Pulmonary artery endothelial cell (primary cell): ENCODE measurements at places on chromosomes 6 and 20. TPM values are rescaled to one million over a fixed set of nuclear protein-coding genes. Genes with fewer than 3 reads are reported as not detected.

The ZSCAN23 gene
- total RNA-seq: 0.07 and 0.14 TPM in 2 replicates

The C20orf204 gene
- total RNA-seq: 1.7 and 1.9 TPM in 2 replicates

The RIPPLY2 gene
- under 0.01 TPM in 1 of 2 replicates, not detected in the other for total RNA-seq

The SRMS gene
- not detected in 2 replicates for total RNA-seq

The C20orf202 gene
- total RNA-seq: 0.07 TPM in 1 of 2 replicates, not detected in the other

The MOXD1 gene
- 0.07 and 0.18 TPM in 2 replicates for total RNA-seq

The HUS1B gene
- total RNA-seq: 0.71 and 0.73 TPM in 2 replicates

The ANKRD66 gene
- not detected in 2 replicates for total RNA-seq

The DLL1 gene
- 1.8 and 2.1 TPM in 2 replicates for total RNA-seq

The SLC12A5 gene
- 0.07 and 0.26 TPM in 2 replicates for total RNA-seq

The EPPIN gene
- not detected in 2 replicates for total RNA-seq

The MICB gene
- total RNA-seq: 24.8 and 29.2 TPM in 2 replicates

The TAAR2 gene
- not detected in 2 replicates for total RNA-seq

The CFAP206 gene
- total RNA-seq: 0.04 and 0.20 TPM in 2 replicates

The MCHR2 gene
- not detected in 2 replicates for total RNA-seq
